ENCODE measurements at places on chromosomes 5 and 9.

DNA sequence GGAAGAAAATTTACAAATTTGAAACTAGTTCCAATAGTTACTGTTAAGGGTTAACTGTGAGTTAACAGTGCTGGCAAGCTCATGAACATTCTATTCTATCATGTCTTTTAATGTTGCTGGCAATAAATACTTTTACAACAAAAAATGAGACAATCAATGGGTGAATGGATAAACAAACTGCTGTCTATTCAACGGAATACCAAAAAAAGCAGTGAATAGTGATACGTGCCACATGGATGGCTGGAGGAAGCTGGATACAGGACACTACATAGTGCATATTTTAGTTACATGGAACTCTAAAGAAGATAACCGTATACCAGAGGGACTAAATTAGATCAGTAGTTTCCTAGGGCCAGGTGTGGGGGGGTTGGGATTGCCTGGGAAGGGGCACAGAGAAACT, 155.8 kb upstream of the RETREG1 start:
- DNase-seq = no peak

- no peak for DNase-seq
These were observed 80.2 kb downstream of the TMC1 start for GRCh38 chr9:72601615-72602014.

GRCh38 chr9:4803670-4804530, 11.2 kb downstream of the RCL1 start:
- no peak for DNase-seq

GRCh38 chr9:28318515-28318914, 745.2 kb upstream of the C9orf72 start:
- peak; percentile 12 for DNase-seq

DNA sequence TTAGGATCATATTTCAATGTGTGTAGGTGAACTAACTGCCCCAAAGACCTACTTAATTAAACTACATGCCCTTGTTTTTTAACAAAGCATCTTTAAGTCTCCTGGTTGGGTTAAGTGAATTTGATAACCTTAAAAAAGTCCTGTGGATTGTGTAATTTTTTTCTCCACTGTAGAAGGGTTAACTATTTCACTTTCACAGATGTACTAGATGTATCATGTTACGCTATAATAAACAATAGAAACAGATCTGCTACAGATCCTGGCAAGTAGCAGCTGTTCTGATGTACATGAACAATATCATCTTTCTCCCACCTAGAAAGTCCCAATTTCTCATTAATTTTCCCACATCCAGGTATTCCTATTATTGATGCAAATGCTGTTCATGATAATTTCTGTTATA, 18.9 kb downstream of the KIF24 start:
- DNase-seq = no peak

DNA sequence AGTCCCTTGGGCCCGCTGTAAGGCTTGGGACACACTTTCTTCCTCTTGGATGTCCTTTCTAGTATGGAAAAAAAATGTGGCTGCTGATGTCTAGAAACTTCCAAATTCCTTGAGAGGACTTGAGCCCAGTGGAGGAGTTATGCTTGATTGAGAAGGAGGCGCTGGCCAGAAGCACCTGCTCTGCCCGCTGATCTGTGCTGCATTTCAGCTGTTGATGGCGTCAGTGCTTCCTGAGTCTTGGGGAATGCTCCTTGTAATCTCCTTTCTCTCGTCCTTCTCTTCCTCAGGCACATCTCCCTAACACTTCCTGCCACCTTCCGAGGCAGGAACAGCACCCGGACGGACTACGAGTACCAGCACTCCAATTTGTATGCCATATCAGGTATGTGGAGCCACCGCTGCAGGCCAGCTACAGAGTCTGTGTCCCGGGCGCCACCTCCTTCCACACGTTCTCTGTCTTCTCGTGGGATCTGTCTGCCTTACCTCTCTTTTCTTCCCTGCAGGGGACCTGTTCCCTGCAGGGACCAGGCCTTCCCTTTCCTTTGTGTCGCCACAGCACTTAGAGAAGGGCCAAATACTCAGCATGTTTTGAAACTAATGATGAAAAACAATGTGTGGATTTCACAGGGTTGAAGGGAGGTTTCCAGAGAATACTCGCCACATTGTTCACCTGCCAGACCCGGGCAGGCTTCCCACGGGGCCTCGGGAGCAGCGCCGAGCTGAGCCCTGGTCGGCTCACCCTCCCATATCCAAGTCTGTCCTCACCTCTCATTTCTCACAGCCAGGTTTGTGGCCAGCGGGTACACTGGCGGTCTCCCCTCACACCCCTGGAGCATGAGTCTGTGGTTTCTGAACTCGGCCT, 95.2 kb downstream of the MVB12B start:
- DNase-seq = no peak

- no peak for DNase-seq
These were observed 50.0 kb upstream of the FAM120AOS start for GRCh38 chr9:93503381-93503780.

GRCh38 chr9:68919661-68920060, 94.3 kb downstream of the PRKACG start:
- DNase-seq = no peak
